ENCODE measurements at places on chromosomes 12 and 14.

GRCh38 chr14:105075379-105076295 is 10.4 kb upstream of the GPR132 start:
- peak; percentile 96 for DNase-seq

DNA sequence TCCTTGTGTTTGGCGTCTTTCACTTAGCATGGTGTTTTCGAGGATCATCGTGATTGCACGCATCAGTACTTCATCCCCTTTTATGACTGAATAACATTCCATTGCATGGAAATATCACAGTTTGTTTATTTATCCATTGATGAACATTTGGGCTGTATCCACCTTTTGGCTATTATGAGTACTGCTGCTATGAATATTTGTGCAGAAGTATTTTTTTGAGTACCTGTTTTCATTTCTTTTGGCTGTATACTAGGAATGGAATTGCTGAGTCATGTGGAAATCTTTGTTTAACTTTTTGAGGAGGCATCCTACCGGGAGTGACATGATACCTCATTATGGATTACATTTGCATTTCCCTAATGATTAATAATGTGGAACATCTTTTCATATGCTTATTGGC is 66.4 kb downstream of the WNK1 start:
- no peak for DNase-seq

DNA sequence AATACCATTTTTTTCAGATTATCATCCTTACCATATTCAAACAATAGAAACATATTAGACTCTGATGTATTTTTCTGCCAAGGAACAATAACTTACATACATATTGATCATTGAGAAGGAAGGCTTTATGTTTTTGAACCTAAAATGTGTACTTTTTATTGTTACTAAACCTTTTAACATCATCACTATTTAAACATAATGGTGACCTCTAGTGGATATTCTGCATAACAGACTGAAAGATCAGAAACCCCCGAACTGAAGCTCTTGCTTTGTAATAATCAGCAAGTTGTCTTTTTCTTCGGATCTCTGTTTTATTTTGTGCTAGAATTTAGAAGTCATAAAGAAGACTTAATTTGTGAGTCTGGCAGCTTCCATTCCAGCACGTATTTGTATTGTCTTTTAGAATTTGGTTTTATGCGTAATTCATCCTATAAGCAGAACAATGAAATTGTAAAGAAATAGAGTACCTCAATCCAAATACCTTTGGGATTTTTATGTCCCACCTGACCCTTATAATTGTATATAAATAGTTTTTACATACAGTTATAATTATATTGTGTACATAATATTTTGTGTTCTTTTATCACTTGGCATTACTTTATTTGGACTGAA is 125.9 kb upstream of the ATF1 start:
- DNase-seq = no peak

- DNase-seq = no peak
Measured at GRCh38 chr14:93040443-93040842, 75.3 kb downstream of the ITPK1 start.

DNA sequence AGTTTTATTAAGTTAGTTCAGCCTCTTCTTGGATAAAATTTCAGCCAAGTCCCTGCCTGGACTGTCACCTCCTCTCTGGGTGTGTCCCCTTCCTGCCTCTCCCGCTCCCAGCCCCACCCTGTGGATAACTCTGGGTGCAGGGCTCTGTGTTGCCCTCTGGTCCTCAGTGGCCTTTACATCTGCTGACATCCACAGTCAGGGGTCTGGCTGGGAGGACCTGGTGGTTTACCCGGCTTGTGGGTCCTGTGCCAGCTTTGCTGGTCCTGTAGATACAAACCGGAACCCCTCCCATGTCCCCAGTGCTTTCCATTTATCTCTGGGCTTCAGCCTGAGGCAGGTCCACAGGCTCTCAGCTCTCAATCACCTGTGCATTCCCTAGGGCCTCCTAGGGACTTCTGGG is 28.9 kb upstream of the PLEKHG3 start:
- DNase-seq = no peak

DNA sequence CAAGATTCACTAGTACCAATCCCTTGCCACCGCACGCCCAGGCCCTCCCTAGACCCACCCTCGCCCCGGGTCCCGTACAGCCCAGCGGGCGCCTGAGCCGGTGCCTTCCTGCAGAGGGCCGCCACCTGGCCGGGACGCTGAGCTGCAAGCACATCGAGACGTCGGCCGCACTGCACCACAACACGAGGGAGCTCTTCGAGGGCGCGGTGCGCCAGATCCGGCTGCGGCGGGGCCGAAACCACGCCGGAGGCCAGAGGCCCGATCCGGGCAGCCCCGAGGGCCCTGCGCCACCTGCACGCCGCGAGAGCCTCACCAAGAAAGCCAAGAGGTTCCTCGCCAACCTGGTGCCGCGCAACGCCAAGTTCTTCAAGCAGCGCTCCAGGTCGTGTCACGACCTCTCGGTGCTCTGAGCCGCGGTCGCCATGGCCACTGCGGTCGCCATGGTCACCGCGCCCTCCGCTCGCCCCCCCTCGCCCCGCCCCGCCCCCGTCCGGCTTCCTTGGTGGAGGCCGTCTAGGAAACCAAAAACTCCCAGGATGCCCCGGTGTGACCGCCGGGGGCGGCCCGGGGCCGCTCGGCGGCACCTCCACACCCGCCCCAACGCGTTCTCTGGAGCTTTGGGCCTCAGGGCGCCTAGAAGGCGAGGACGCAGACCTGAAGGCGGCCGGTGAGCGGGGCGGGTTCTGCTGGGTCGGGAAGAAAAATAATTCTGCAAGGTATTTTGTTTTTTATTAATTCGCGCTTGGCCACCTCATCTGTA is 3.7 kb downstream of the REM2 start:
- DNase-seq = peak; percentile 77

- no peak for DNase-seq
Measured at GRCh38 chr14:104897330-104898194, 27.1 kb upstream of the PLD4 start.

GRCh38 chr14:69664865-69665526 is 53.6 kb downstream of the SUSD6 start:
- no peak for DNase-seq

- no peak for DNase-seq
Measured at GRCh38 chr14:38279572-38279971, 23.7 kb upstream of the CLEC14A start.

DNA sequence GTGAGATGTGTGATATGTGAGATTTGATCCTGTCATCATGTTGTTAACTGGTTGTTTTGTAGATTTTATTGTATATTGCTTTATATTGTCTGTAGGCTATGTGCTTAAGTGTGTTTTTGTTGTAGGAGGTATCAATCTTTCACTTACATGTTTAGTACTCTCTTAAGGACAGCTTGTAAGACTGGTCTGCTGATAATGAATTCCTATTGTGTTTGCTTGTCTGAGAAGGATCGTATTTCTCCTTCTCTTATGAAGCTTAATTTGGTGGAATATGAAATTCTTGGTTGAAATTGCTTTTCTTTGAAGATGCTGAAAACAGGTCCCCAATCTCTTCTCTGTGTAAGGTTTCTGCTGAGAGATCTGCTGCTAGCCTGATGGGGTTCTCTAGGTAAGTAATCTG is 94.5 kb upstream of the ARHGAP5 start:
- no peak for DNase-seq
